ENCODE measurements at places on chromosomes 6 and 20.

- no peak for DNase-seq
Observed at GRCh38 chr6:113920663-113921267, 50.2 kb downstream of the HDAC2 start.

GRCh38 chr20:17327185-17328148 lies 100.6 kb downstream of the PCSK2 start:
- DNase-seq: no peak

GRCh38 chr20:15163632-15164031 lies 826.2 kb upstream of the FLRT3 start:
- DNase-seq: no peak

GRCh38 chr6:158787395-158787794 lies 31.8 kb downstream of the EZR start:
- no peak for DNase-seq

GRCh38 chr6:117549611-117550010 lies 52.7 kb downstream of the GOPC start:
- DNase-seq: no peak

GRCh38 chr6:82954937-82955577 lies 110.6 kb downstream of the UBE3D start:
- DNase-seq: no peak

GRCh38 chr6:106182455-106182854 lies 96.3 kb downstream of the PRDM1 start:
- no peak for DNase-seq

- no peak for DNase-seq
Observed at GRCh38 chr20:50543326-50543725, 33.1 kb downstream of the PTPN1 start.

GRCh38 chr6:2185466-2185865 lies 59.9 kb downstream of the GMDS start:
- no peak for DNase-seq

- DNase-seq: no peak
Observed at GRCh38 chr6:122829456-122829855, 40.4 kb downstream of the SMPDL3A start.

DNA sequence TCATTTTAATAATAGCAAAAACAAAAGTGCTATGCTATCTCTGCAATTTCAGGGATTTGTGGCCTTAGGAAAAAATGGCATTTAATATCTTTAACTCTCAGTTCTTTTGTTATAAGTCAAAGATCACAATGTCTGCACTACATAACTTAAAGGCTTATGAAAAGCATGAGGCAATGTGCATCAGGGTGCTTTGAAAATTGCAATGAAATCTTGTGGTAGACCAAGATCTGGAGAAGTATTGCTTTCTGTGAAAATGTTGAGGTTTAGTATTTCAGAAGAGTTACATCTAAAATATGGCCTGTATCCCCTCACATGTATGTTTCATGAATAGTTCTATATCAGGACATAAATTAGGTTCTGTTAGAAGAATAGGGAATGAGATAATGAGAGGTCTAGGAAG lies 200.6 kb downstream of the MEI4 start:
- no peak for DNase-seq

GRCh38 chr6:128443553-128443952 lies 76.8 kb downstream of the PTPRK start:
- DNase-seq: no peak

GRCh38 chr6:44192428-44193041 lies 24.2 kb upstream of the MYMX start:
- no peak for DNase-seq

GRCh38 chr20:50848846-50849673 lies 54.2 kb downstream of the BCAS4 start:
- no peak for DNase-seq

GRCh38 chr6:84055647-84056046 lies 22.1 kb downstream of the MRAP2 start:
- DNase-seq: no peak

- no peak for DNase-seq
Observed at GRCh38 chr20:2237059-2237458, 58.7 kb upstream of the TGM3 start.

DNA sequence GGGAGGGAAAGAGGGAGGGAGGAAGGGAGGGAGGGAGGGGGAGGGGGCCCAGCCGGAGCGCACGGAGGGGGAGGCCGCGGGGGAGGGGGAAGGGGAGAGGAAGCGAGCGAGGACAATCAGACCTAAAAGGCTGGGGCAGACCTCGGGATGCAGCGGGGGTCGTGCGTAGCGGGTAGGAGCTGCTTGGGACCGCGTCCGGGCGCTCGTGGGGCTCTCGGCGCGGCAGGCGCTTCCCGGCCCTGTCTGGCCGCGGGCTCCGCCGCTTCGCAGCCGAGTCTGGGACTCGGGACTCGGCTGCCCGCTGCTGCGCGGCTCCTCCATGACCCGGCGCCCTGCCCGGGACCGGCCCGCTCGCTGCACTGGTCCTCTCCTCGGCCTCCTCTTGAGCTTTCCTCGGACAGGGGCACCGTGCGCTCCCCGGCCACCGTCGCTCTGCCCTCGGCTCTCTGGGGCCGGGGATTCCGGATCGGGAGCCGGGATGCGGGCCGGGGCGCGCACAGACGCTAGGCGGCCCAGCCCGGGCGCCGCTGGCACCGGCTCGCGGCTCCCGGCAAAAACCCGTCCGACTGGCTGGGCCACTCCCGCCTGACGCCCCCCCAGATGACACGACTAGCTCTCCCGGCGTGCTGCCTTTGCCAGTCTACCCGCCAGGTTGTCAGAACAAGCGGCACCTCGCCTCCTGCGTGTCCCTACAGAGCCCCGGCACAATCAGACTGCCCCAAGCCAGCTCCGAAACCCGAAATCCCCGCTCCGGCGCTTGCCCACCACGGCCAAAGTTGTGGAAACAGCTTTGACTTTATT lies 2.2 kb downstream of the TFAP2A start:
- no peak for DNase-seq

DNA sequence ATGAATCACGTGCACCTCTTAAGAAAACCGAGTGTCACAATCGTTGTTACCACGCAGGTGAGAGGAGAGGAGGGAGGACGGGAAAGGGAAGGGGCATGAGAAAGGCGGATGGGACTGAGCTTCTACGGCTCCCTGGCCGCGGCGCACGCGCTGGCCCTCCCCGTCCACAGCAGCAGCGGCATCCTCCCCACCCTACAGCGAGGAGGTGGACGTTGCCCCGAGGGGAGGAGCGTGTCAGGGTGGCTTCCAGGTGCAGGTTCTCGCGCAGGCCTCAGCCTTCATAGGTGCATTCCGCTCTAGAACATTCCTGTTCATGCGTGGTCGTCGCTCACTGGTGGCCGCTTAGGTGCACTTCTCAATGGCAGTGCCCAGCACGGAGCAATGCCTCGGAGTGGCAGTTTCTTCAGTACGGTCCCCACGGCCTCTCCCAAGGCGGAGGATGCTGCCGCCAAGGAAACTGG lies 29.7 kb upstream of the AFDN start:
- no peak for DNase-seq

DNA sequence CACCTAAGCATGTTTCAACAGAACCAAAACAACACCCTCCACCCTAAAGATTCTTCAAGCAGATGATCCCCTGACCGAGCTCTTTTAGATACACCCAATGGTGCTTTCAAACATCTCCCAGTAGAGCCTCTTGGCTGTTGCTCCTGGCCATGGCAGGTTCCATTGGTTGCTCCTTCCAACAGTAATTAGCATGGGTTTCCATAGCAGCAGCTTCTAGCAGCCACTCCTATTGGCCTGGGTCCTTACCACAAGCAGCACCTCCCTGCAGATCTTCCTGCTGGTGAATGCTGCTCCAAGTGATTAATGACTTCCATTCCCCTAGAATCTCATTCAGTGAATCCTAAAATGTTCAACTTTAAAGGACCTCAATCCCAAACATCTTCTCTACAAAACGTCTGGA lies 13.9 kb downstream of the CCN2 start:
- DNase-seq: no peak

GRCh38 chr20:54113566-54113965 lies 43.2 kb upstream of the BCAS1 start:
- DNase-seq: no peak

GRCh38 chr6:43836507-43837240 lies 66.7 kb downstream of the VEGFA start:
- no peak for DNase-seq

- no peak for DNase-seq
Observed at GRCh38 chr20:43991261-43991660, 76.6 kb downstream of the TOX2 start.

DNA sequence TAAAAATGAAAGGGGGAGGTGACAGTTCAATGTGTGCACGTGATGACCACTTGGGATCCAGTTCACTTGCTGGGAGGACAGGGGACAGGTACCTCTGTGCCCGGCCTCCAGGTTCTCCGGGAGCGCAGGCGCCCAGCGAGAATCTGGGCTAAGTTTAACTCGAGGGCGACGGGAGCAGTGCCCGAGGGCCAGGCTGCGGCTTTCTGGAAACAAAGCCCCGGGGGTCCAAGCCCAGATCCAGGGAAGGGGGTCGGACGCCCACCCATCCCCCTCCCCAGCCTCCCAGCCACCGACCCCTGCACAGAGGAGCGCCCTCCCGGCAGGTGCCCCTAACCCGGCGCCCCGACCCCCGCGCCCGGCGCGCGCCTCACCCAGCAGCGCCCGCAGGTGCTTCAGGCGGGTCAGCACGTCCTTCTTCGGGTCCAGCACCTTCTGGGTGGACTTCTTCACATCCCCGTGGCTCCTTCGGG lies 405 bp downstream of the RALGAPA2 start:
- DNase-seq: no peak

GRCh38 chr6:155380666-155381332 lies 66.5 kb upstream of the TFB1M start:
- DNase-seq: no peak

DNA sequence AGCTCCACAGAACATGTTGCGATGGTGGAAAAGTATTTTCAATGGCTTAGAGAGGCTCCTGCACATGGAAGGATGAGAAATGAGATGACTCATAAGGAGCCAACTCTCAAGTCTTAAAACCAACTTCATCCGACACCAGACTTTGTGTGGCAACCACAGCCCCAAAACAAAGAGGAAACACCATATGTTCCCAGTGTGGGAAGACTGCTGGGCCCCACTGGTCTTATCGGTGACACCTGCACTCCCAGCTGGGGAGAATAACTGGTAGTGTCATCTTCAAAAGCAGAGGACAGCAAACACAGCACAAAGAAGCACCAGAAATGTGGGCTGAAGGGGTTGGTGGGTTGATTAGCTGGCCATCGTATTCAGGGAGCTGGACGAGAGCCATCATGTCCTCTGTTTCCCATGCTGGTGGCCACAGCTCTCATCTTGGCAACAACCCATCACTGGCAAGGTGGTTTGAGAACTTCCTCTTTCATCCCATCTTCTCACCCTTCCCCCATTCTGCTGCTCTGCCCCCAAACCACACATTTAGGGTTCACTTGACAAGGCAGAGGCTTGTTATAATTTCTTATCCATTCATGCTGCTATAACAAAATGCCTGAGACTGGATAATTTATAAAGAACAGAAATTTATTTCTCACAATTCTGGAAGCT lies 46.0 kb upstream of the TASP1 start:
- no peak for DNase-seq

DNA sequence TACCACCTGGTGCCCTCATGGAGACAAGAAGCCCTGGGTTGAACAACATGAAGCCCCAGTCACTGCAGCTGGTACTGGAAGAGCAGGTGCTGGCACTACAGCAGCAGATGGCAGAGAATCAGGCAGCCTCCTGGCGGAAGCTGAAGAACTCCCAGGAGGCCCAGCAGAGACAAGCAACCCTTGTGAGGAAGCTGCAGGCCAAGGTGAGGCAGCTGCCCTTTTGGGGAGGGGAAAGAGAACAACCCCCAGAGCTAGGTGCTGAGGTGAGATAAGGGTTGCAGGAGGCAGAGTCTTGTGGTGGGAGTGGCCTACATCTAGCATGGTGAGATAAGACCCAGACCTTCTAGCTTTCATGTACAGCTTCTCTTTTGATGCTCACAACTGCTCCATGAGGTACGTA lies 7.0 kb downstream of the CEP250 start:
- DNase-seq: no peak

DNA sequence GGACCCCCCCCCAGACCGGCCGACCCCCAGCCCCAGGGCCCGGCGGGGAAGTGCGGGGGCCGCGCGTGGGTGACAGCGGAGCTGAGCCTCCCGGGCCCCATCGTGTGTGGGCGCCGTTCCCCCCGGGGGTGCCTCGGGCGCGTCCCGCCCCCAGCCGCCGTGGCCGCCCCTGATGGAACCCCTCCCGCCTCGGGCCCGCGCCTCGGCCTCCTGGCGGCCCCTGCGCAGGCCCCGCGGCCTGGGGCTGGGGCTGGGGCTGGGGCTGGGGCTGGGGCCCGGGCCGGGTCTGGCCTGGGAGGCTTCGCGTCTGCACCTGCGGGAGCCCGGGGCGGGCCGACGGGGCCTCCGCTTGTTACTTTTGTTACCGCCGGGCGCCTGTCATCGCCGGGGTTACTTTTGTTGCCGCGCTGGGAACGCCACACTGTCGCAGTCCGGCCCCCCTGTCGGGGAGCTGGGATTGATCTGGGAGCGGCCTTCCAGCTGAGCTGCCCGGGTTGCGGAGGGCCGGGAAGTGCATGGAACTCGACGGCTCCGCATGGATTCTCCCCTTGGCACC lies 598 bp downstream of the OGFR start:
- DNase-seq: no peak

DNA sequence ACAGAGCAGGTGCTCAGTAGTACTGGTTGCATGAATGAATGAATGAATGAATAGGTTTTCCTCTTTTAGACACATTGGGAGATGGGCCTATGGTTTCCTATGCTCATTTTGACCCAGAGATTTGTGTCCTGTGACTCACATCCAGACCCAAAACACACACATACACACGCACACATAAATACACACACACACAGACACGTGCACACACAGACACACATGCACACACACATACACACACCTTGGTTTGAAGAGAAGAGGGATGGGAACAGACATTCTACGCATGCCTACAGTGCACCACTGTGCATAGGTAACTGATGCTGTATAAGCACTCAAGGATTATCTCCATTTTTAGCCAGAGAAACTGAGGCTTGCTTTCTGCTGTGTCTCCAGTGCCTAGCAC lies 4.1 kb downstream of the JPH2 start:
- no peak for DNase-seq

DNA sequence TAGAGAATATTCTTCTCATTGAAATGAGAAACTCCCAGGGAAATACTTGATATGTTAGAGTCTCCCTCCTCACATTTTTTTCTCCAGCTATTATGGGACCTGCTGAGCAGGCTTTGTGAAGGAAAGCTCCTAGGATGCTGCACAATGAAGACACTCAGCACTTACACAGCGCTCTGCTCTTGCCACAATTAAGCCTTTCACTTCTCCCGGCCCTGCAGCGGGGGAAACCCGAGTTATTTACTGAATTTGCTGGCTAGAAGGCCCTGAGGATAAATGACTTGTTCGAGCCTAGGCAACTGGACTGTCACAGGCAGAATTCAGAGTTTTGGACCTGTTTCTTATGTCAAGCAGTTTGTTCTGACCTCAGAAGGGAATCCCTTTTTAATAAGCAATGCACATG lies 102.0 kb downstream of the MAP3K7 start:
- no peak for DNase-seq

DNA sequence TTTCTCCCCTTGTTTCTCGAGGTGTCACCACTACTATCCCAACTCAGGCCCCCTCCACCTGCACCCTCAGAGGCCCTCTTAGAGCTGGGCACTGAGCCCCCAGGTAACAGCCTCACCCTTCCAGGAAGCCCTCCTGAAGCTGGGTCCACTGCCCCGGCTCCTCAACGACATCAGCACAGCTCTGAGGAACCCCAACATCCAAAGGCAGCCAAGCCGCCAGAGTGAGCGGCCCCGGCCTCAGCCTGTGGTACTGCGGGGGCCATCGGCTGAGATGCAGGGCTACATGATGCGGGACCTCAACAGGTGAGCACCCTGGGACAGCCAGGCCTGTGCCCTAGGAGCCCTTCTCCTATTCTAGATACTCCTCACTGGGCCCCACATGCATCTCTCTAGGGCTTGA lies 12.9 kb upstream of the ZBTB9 start:
- DNase-seq: no peak

GRCh38 chr20:40186826-40187225 lies 502.2 kb downstream of the MAFB start:
- no peak for DNase-seq
